AG08395 (cell line): ENCODE measurements at places on chromosomes 2 and 18.

DNA sequence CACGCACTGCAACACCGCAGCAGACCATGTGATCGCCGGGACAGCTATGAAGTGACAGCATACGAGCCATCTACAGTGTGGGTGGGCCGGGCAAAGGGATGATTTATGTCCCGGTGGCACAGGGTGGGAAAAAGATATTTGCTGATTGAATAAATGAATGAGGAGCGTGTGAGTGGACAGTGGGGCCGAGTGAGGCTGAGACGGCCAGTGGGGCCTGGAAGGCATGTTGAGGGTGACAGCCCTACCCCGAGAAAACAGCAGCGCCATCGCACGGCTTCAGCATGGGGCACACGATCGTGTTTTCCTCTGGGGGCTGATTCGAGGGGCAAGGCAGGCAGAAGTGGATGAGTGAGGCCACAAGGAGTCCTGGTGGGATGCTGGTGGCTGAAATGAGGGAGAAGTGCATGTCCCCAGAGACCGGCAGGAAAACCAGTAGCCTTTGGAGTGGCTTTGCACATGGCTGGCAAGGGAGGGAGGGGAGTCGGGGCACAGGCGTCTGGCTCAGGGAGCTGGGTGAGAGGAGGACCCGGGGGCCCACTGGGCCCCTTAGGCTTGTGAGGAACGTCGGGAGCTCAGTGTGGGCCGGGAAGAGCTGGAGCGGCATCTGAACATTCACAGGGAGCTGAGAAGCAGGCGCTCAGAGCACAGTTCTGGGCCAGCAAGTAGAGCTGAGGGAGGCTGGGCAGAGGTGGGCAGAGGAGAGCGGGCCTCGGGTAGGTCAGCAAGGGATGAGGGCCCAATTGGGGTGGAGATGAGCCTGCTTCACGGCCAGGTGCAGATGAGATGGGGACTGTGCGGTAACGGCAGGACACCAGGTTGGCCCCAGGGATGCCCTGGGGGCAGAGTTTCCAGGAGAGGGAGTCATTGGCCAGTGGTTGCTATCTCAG is 32.1 kb upstream of the MAL start:
- no peak for DNase-seq

GRCh38 chr18:51668101-51668500 is 470.6 kb upstream of the MEX3C start:
- DNase-seq: peak; percentile 23

DNA sequence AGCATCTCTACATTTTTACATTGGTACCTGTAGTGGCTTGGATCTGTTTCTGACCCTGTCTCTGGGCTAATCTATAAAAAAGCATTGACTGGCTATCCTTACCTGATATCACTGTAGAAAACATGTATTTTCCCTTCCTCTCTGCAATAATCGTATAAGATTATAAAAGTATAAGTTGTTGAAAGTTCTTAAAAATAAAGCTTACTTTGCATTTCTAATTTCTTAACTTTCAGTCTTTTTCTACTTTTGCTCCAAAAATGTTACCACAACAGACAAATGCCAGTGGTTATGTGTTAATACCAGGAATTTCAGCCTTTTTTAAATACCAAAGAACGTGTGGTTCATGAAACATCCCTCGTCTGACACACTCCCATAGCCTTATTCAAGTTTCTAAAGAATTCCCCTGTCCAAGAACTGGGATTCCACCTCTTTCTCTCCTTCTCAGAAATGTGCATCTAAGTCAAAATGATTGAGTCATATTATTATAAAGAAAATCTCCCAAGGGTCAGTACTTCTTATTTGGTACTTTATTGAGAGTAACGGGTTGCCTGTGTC is 28.5 kb upstream of the ACKR3 start:
- peak; percentile 40 for DNase-seq

- DNase-seq: no peak
Measured at GRCh38 chr2:204808494-204808893, 263.2 kb downstream of the PARD3B start.

DNA sequence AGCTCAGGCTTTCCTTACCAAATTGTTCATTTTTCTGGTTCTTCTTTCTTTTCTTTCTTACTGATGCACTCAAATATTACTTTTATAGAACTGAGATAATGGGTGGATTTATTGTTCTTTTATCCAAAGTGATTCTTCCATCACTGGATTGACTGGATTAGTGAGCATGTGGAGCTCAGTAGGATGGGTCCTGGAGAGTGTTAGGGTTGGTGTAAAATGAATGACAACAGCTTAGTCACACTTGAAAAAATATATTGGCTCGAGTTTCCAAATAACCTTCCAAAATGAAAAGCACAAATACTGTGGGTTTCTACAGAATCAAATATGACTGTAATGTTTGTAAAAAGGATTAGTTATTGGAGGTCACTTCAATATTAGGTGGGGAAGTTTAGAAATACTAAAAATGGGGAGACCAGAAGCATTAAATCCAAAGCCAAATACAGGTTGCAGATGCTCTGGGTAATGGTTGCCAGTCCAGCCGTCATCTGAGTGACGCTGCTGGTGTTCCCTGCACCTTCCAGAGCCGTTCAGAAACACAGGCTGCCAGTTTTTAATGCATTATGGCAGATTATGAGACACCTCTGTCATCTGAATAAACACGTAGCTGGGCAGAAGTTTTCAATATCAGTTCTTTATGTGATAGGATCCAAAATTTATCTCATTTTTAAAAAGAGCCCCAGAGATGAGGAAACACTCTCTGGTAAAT is 294.8 kb upstream of the NRP2 start:
- no peak for DNase-seq

- DNase-seq: peak; percentile 42
Measured at GRCh38 chr18:56748698-56749268, 97.6 kb downstream of the WDR7 start.

GRCh38 chr18:7683753-7684152 is 116.6 kb downstream of the PTPRM start:
- no peak for DNase-seq

- no peak for DNase-seq
Measured at GRCh38 chr2:2527148-2527547, 196.1 kb upstream of the MYT1L start.

DNA sequence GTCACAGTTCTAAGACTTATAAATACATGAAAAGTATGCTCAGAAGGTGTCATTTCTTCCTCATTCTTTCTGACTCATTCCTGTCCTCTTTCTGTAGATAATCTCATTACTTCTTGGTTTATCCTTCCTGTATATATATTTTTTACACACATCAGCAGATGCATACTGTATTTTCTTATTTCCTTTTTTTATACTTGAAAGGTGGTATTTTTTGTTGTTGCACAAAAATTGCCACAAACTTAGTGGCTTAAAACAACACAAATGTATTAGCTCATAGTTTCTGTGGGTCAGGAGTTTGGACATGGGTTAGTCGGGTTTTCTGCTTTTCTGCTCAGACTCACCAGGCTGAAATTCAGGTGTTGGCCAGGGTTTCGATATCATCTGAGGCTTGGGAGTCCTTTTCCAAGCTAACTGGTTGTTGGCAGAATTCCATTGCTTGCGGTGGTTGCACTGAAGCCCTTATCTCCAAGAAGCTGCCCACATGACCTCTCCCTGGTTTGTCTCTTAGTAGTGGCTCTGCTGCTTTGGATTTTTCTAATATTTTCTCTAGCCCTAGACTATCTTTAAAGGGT is 162.6 kb downstream of the FMNL2 start:
- no peak for DNase-seq

GRCh38 chr2:109341355-109342255 is 212.6 kb downstream of the SH3RF3 start:
- DNase-seq: no peak

DNA sequence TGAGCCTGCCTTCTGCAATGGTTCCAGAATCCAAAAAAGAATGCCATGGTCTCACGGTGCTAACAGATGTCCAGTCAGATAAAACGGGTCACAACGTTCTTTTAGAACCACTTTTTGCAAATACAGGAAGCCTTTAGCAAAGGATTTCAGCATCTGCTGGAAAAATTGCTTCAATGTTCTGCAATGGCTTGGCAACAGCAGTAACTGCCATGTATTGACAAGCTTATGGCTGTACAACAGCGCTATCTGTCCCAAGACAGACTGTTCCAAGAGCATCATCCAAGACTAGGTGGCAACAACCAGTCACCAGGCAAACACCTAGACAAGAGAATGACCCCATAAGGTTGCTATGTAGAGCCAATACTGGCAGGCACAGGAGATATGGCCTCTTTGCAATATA is 37.6 kb upstream of the RIOK3 start:
- no peak for DNase-seq

GRCh38 chr2:9207641-9208311 is 1.2 kb downstream of the ASAP2 start:
- no peak for DNase-seq

DNA sequence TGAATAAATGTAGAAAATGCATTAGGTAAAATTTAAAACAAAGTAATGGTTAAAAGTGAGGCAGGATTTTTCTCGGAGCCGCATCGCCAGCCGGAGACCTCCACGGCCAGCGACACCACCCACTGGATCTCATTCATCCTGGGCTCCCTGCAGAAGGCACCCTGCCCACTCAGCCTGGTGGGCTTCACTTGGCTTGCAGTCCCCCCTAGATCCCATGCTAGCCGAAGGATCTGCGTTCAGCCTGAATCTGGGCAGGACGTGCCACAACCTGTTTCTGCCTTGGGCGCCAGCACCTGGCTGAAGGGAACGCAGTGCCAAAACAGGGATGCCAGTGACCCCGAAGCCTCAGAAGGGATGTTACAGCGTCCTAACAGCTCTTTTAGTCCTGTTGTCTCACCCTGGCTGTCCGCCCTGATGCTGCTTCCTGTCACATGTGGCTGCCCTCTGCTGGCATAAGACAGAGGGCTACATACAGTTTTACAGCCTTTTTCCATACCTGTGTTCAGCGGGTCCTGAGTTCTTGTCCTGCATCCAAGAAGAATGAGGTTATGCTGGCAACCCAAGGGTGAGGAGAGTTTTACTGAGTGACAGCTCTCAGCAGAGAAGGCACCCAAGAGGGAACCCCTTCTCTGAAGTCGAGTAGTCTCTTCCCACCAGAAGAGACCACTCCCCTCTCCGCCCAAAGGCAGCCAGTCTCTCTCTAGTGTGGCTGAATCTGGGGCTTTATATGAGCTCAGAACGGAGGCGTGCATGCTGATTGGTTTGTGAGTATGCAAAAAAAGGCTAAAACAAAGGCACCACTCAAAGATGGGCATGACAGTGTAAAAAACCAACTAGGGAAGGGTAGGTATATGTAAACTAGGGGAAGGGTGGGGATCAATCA is 173.1 kb upstream of the GYPC start:
- DNase-seq: no peak

GRCh38 chr2:235746257-235746934 is 252.6 kb downstream of the AGAP1 start:
- peak; percentile 88 for DNase-seq

GRCh38 chr18:7626922-7627440 is 59.9 kb downstream of the PTPRM start:
- peak; percentile 71 for DNase-seq

DNA sequence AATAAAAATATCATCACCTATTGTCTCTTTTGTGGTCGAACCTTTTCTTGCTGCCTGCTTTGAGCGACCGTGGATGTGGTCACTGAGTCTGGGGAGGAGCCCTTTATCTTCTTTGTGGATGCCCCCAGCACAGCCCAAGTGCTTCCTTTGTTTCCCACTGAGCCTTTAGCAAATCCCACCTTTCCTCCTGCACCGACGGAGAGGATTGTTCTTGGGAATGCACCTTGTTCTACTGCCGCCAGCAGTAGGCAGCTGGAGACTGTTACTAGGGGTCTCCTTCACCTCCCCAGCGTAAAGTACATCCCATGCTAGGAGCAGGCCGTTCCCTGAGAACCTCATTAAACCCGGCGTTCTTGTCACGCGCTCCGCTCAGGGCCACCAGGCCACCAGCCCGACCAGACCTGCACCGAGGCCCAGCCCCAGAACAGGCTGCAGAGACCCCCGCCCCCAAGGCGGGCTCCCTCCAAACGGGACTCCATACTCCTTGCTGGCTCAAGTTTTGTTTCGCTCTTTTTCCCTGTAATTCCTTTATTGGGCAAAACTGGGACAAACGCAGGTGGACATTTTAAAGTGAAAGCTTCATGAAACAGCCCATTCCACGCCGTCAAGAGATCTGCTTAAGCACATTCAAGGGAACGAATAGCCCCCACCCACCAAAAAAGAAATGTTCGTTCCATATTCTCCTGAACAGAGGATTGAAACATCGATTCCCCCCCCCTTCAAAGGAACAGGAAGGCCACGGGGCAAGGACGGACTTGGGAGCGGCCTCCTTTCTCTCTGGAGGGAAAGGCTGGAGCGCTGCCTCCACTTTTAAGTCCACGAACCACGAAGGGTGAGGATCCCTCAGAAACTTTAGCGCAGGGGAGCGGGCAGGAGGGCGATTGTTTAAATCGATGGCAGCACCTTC is 1.1 kb upstream of the MAT2A start:
- peak; percentile 22 for DNase-seq

- no peak for DNase-seq
Measured at GRCh38 chr2:15307526-15307925, 253.6 kb downstream of the NBAS start.

- DNase-seq: no peak
Measured at GRCh38 chr2:241862775-241863535, 4.3 kb upstream of the PDCD1 start.

GRCh38 chr18:28041366-28041765 is 135.6 kb downstream of the CDH2 start:
- DNase-seq: peak; percentile 61

DNA sequence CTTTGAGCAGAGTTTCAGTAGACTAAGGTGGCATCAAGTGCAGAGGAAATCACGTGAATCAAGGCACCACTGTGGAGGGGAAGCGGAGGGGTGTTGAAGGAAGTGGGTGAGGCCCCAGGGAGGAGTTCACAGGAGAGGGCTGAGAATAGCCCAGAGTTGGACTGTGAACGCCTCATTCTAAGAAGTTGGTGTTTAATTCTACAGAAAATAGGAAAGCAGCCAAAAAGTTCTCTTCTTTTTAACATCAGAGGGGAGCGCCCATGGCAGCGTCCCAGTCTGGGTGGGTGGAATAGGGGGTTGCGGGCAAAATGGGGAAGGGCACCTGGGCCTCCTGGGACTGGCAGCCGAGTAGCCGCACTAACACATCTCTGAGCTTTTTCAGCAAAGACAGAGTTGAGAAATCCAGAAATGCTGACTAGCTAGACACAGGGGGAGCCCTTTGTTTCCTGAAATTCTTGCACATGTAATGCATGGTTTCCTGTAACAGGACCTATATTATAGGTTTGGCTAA is 97.0 kb downstream of the NEB start:
- DNase-seq: no peak

- no peak for DNase-seq
Measured at GRCh38 chr2:47785986-47786385, 3.0 kb downstream of the MSH6 start.

DNA sequence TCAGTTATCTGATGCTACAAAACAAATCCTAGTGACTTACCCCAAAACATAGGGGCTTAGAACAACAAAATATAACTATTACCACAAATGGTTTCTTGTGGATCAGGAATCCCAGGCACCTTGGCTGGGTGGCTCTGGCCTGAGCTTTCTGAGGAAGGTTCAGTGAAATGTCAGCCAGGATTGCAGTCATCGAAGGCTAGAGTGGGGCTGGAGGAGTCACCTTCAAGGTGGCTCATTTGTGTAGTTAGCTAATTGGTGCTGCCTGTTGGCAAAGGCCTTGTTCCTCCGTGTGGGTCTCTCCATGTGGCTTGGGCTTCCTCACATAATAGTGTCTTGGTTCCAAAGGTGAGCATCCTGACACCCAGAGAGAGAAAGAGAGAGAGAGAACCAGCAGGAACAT is 57.4 kb downstream of the COPS8 start:
- DNase-seq: no peak
